ENCODE measurements at places on chromosomes 4 and X.
A peak's percentile ranks its signal among the peaks of the same experiment; 100 is the strongest.

DNA sequence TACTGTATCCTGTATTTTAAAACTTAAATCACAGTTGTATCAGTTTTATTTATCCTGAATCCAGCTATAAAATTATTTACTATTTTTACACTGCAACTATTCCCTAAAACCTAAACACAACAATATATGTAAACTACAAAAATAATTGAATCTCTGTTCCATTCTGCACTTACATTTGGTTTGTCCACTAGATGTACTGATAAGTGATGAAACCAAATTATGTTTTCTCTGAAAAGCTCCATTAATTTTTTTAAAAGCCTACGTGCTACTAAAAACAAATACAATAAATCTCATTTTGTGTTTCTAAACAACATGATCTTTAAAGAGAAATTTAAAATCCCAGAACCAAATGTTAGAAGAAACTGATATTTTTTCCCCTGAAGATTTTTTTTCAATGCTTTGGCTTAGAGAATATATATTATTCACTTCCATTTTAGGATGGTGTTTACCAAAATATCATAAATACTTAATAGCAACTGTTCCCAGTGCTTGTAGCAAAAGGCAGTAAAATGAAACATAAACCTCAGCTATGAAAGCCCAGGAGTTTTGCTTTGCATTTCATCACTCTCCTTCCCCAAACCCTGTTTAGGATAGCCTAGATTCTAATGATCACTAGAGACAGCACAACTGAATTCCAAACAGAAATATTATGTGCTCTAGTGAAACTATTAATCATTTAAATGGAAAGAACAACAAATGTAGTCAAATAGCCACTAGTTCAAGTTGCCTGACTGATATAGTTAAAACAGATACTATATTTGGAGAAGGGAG lies 19.7 kb downstream of the ANTXR2 start:
- DNase-seq = no peak

- DNase-seq = no peak
These were observed 601.1 kb upstream of the HTR2C start for GRCh38 chrX:113982766-113983165.

GRCh38 chrX:38768079-38768478 lies 33.2 kb upstream of the MID1IP1 start:
- no peak for DNase-seq

DNA sequence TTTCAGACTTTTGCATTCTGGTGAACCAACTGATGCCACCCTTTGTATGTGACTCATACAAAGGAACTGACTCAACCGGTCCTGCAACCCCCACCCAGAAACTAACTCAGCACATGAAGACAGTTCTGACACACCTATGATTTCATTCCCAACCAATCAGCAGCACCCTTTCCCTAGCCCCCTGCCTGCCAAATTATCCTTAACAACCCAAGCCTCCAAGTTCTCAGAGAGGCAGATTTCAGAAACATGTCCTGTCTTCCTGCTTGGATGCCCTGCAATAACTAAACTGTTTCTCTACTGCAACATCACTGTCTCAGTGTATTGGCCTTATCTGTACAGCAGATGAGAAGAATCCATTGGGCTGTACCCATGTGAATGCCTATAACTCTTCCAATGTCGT lies 284.7 kb downstream of the CAMK2D start:
- DNase-seq = no peak

DNA sequence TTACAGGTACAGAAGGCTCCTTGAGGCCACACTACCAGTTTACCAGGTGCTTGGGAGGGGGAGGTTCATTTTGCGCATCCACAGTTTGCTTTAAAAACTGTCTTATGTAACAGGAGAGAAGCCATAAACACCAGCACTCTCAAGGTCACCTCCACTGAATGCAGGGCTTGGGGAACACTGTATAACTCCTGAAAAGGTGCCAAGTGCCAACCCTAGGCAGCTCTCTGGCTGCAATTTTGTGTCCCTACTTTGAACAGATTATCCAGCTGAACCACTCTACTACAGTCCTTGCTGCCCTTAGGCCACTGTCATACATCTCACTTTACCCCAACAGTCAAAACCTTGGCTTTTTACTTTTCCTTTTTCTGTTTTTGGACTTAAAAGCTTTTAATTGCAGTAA lies 507.9 kb downstream of the SMARCA1 start:
- no peak for DNase-seq

GRCh38 chr4:142191901-142192300 lies 555.5 kb downstream of the IL15 start:
- DNase-seq = no peak

GRCh38 chrX:47232803-47233332 lies at the start of gene USP11:
TSS of gene USP11 (plus strand) at chrX:47233009. CDS start at chrX:47233044, 35 bp downstream.
- peak; percentile 87 for DNase-seq

DNA sequence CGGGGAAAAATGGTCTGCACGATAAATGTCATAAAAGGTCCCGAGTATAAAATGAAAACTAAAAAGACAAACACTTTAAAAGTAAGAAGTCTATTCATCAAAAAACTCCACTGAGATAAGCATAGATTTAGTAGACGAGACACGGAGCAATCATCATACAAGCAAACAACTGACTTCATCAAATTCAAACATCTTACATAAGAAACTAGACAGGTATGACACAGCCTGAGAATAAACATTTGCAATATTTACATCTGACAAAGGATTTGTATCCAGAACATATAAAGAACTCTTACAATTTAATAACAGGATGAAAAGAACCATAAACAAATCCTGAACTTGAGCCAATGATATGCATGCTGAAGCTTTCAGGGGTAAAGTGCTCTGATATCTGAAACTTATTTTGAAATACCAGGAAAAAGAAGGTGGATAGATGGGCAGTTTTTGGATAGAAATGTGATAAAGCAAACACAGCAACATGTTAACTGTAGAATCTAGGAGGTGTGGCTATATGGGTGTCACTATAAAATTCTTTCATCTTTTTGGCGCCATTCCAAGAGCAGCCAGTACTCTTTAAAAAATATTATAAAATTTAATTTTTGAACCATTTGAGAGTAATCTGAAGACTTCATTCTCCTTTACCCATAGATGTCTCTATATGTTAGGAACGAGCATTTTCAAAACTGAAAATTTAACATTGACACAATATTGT lies 12.0 kb downstream of the MPP1 start:
- DNase-seq = no peak

DNA sequence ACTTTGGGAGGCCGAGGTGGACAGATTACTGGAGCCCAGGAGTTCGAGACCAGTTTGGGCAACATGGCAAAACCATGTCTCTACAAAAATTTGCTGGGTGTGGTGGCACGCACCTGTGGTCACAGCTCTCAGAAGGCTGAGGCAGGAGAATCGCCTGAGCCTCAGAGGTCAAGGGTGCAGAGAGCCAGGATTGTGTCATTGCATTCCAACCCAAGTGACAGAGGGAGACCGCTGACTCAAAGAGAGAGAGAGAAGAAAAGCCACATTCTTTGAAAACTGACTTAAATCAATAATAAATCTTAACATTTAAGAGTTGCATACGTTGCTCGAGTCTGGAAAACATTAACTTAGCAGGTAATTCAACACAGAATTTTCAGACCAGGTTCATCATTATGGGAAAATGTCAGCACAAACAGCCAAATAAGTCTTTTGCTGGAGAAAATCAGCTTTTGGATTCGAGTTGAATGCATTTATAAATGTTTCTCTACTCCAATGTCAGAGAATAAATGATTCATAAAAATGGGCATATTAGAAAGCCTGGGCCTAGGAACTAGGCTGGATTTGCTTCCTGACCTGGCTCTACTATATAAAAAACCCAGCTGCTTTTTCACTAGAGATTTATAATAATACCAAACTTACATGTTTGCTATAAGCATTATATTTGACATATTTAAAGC lies 68.3 kb upstream of the RBPJ start:
- no peak for DNase-seq

DNA sequence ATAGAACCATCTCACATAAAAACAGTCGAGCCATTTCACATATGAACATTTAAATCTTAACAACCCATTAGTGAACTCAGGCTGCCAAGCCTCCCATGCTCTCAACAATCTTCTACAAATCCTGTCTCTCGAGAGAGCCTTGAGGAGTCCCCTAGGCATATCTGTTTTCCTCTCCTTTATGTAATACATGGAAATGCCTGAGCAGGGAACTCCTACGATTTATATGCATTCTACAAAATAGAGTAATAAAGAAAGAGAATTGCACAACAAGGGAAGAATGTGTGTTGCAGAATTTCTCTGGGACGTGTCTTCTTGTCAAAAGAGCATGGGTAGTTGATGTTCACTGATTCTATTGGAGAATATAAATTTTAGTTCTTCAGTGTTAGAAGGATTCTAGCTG lies 101.8 kb upstream of the VCX2 start:
- DNase-seq = no peak

- no peak for DNase-seq
These were observed 181.7 kb upstream of the TBC1D9 start for GRCh38 chr4:140937866-140938265.
